ENCODE measurements at places on chromosomes 16 and 17.

GRCh38 chr17:39239640-39240314, 14.0 kb upstream of the STAC2 start:
- peak; percentile 54 for DNase-seq

DNA sequence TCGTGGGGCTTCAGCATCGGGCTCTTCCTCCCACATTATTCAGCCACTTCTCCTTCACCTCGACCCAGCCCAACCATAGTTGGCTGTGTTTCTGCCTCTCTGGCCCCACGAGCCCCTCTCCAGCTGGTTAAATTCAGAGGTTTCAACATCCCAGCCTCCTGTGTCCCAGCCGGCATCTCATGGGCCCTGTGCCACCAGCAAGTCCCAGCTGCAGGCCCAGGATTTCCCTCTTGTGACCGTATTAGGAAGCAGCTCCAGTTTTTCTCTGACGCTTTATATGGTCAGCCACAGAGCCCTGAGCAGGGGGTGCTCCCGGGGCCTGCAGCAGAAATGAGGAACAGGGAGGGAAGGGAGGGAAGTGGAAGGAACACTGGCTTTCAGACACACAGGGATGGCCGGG, 27.4 kb downstream of the MYH11 start:
- DNase-seq: no peak

GRCh38 chr17:5785867-5786509, 201.7 kb upstream of the NLRP1 start:
- no peak for DNase-seq

DNA sequence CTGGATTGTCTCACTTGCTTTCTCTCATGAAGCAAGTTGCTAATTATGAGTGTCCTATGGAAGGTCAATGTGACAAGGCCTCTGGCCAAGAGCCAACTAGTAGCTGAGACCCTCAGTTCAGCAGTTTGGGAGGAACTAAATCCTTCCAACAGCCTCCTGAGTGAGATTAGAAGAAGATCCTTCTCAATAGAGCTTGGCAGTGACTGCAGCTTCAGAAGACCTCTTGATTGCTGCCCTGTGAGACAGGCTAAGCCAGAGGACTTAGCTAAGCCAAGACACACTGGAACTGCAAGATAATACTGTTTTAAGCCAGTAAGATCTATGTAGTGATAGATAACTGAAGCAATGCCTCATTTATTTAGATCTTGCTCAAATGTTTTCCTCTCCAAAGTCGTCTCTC, 34.3 kb downstream of the PCTP start:
- no peak for DNase-seq

- DNase-seq: no peak
Observed at GRCh38 chr16:58339452-58339981, 44.7 kb upstream of the PRSS54 start.

DNA sequence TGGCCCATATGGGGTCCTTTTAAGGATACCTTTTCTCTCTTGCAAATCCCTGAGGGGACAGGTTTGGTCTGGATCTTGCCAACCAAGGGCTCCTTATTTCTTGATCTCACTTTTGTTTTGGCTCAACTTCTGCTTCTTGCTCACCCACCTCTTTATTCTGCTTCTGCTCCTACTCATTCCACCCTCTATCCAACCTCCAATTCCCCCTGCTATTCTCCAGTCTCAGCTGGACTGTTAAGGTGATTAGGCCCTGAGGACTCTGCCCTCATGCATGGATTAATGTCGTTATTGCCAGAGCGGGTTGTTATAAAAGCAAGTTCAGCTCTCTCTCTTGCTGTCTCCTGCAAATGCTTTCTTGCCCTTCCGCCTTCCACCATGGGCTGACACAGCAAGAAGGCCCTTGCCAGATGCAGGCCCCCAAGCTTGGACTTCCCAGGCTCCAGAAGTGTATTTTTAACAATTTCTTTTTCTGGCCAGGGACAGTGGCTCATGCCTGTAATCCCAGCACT, 29.8 kb downstream of the LAT start:
- DNase-seq: no peak

DNA sequence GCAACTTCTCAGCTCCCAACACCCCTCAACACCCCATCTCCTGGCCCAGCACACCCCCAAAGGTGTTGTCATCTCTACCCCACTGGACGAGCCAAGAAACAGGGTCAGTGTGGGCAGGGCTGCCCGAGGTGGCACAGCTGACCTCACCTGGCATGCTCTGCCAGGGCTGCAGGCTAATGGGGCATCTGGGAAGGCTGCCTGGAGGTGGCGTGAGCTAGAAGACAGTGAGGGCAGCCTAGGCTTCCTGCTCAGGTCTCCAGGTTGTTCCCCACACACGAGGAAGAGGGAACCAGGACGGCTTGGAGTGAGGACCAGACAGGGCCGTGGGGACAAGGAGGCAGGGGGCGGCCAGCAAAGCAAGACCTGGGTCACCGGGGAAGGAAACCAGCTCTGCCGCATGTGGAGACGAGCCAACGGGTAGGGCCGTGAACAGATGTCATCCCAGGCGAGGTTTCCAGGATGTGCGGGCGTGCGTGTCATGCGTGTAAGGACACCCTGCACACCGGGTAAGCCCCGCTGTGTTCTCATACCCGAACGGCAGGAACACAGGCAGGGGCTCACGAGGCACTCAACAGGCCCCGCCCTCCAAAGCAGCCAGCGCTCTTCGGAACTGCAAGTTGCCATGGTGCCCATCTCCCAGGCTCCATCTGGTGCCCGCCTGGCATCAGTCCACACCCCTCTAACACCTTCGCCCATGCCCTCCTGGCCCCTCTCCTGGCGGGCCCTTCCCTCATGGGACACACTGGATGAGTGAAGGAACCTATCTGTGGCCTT, 29.6 kb upstream of the PVALEF start:
- DNase-seq: no peak

GRCh38 chr16:79263425-79263824, 337.1 kb downstream of the MAF start:
- DNase-seq: no peak

DNA sequence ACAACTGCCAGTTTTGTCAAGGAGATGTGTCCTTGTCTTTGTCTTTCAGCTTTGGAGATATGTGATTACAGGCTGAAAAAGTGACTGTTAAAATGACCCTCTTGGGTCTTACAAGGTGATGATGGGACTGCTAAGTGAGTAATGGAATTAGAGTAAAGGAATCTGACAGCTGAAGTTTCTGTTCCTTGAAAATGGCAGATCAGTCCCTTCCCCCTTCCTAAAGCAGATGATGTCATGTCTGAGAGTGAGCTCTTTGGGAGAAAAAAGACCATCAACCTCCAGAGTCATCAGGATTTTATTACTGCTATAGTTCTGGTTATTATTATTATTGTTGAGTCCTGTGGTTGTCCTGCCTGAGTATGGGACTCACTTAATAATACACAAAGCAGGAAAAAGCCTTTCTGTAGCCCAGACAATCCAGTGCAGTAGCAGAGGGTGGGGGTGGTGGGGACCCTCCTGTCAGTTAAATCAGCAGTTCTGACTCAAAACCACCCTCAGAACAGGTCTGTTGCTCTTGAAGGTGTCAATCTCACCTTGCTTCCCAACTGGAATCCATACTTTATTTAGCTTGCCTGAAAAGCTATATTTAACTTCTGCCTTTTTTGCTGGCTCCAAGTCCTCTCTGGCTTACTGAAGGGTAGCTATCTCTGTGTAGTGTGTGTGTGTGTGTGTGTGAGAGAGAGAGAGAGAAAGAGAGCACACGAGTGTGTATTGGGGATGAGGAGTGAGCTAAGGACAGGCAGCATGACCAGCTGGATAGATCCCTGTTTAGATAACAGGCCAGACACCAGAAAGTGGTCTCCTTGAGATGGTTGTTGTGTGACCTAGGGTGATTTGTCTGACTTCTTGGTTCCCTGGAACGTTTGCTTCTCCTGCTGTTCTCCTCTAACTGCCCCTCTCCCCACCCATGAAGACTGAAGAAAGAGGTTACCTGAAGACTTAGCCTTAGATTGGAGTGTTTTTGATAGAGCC, 4.9 kb downstream of the HROB start:
- no peak for DNase-seq

DNA sequence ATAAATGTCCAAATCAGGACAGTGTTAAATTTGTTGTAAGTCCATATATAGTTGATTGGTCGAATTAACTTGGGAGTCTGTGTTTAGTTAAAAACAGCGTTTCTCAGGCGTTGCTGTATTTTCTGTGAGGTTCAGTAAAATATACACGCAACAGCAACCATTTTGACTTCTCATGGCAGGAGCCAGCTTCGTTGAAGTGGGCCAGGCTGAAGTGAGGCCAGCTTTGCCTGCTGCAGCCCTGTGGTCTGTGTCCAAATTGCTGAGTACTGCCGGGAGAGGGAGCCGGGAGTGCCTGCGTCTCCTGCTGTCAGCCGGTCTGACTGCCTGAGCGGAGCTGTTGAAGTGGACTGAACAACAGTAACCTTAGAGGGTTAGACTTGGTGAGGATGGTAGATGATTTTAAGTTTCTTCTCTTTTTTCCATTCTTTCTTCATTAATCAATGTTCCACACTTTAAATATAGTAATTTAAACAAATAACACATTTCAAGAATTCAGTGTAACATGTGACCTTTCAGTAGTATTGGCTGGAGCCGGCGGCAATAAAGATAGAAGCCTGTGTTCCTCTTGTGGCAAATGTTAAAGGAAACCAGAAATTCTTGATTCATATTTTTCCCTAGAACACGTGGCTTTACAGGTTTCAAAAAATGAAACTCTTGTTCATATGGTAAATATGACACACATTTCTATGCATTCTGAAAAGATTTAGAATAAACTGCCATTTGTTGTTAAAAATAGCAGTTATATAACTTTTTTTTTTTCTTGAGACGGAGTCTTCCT, 37.0 kb upstream of the ZNF750 start:
- no peak for DNase-seq

- DNase-seq: no peak
Observed at GRCh38 chr16:86823125-86823524, 244.8 kb downstream of the FOXL1 start.

- peak; percentile 37 for DNase-seq
Observed at GRCh38 chr17:6831661-6832263, at the start of gene TEKT1. Gene TEKT1 (minus strand): TSS chr17:6831729. CDS start chr17:6830376, 1,353 bp downstream.

GRCh38 chr17:28397687-28398279, 8.2 kb downstream of the SLC46A1 start:
- no peak for DNase-seq

DNA sequence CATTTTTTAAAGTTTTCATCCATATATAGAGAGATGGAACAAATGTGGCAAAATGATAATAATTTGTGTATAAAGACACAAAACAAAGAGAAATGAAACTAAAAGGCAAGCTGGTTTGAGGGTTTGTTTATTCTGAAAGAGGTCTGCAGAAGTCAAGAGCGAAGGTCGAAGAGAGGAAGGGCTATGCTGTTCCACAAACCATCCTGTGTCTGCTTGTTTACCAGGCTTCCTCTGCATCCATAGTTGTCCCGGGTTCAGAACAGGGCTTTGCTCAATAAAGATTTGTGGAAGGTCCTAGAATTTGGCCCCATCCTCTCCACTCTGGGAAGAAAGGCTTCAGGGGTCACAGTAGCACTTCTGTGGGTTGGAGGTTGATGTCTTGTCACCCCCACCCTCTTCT, 2.4 kb upstream of the MARVELD3 start:
- DNase-seq: no peak

DNA sequence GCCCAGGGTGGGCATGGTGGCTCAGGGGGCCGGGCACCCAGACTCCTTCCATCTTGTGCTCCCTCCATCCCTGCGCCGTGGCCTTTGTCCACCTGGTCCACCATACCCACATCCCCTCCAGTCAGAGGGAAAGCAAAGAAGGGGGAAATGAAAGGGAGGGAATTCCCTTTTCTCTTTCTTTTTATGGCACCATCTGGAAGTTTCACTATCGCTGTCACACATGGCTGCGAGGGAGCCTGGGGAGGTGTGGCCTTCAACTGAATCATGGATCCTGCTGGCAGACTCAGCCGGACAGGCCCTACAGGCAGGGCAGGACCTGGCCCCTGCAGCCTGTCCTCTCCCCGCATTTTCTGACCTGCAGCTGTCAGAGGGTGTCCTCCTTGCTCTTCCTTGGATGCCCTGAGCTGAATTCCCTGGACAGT, 6.2 kb downstream of the SLC12A3 start:
- DNase-seq: no peak

GRCh38 chr17:36142235-36142634, 34.2 kb downstream of the TBC1D3B start:
- DNase-seq: no peak

DNA sequence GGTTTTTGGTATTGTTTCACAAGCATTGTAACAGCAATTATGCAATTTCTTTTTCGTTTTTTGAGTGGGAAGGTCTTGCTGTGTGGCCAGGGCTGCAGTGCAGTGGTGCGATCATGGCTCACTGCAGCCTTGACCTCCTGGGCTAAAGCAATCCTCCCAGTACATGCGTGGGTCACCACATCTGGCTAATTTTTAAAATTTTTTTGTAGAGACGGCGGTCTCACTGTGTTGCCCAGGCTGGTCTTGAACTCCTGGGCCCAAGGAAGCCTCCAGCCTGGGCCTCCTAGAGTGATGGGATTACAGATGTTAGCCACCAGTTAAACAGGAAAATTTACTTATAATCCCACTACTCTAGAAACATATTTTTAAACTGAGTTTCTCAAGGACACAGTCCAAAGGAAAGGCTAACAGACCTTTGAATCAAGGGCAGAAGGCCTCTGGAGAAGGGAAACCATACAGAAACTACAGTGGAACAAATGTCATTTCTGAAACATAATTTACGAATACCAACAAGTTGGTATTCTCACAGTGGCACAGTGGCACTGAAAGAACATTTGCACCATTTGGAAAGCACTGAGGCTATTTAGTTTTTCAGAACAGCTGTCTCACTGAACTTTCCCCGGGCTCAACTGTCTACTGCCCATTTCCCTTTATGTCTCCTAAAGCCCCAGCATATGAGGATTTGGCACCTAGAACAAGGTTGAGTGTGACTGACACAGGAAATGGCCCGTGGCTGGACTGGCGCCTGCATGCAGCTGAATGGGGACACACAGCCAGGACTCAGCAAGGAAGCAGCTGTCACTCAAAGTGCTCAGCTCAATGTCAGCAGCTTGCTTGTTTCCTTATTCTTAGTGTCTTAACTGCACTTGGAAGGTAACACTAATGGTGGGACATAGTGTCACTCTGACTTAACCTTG, 2.8 kb upstream of the PRKAR1A start:
- DNase-seq: no peak

GRCh38 chr16:51938861-51939260, 608.1 kb downstream of the TOX3 start:
- no peak for DNase-seq

DNA sequence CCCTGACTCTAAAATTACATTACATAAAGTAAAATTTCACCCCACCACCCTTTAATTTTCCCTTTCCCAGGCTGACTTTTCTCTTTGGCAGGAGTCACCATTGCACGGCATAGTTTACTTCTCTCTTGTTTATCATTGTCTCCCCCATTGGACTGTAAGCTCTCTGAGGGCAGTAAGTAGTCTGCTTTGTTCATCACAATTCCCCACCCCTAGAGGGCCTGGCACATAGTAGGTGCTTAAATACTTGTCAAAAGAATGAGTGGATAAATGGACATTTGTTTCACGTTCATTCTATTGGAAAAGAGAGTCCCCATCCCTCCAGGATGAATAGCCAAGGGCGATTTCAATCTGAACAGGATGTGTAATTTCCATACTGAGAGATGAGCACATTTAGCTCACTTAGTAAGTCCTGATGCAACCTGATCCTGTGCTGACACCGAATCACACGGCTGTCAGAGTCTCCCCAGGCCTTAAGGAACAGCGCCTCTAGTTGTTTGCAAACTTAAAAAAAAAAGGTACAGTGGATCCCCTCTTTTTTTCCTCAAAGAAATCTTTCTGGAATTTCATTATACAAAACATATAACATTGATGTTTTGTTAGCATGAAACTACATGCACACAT, 54.0 kb downstream of the AKAP1 start:
- no peak for DNase-seq

- DNase-seq: no peak
Observed at GRCh38 chr16:48194828-48195556, 39.2 kb upstream of the ABCC12 start.

- DNase-seq: no peak
Observed at GRCh38 chr17:27748360-27748825, 51.9 kb downstream of the NOS2 start.
